ENCODE measurements at places on chromosomes 6 and 20.

- DNase-seq = no peak
Observed at GRCh38 chr20:38143646-38144554, 21.2 kb downstream of the TGM2 start.

DNA sequence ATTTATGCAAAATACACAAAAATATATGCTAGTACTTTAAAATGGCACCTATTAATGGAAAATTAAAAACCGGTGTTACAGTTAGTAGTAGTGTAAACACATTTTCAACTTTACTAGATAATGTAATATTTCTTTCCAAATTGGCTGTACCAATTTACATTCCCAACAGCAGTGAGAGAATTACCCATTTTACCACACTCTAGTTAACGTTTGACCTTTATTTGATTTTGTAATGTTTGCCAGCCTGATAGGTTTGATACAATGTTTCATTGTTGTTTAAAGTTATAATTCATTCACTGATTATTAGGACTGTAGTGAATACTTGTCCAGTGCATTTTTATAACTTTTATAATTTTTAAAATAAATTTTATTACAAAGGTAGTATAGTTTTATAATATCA lies 182.1 kb downstream of the EYA4 start:
- no peak for DNase-seq

DNA sequence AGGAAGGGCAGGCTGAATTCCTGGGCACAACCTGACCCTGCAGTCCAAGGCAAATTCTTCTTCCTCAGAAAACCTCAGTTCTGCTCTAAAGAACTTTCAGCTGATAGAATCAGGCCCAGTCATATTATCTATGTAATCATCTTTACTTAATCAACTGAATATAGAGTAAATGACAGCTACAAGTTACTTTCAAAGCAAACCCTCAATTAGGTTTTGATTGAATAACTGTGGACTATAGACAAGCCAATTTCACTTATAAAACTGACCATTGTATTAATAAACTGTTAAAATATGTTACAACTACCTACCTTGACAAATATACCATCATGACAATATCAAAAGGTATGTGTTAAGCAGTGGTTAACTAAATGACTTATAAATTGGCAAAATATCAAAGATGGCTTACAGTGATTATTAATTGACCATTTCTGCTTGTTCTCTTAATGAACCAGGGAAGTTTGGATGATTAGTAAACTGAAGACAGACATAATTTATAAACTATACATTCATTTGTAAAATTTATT lies 46.1 kb upstream of the ADGRF5 start:
- DNase-seq = no peak

- DNase-seq = no peak
Observed at GRCh38 chr6:85390105-85390728, 59.7 kb upstream of the NT5E start.

GRCh38 chr6:49430187-49430586 lies 32.9 kb downstream of the MMUT start:
- DNase-seq = no peak

- DNase-seq = no peak
Observed at GRCh38 chr20:45896641-45897161, 5.6 kb downstream of the CTSA start.

GRCh38 chr6:80832337-80832736 lies 725.9 kb downstream of the BCKDHB start:
- no peak for DNase-seq

- peak; percentile 63 for DNase-seq
Observed at GRCh38 chr6:53410508-53411258, 61.9 kb upstream of the ELOVL5 start.

GRCh38 chr6:109322825-109323224 lies 59.4 kb downstream of the CD164 start:
- DNase-seq = no peak

DNA sequence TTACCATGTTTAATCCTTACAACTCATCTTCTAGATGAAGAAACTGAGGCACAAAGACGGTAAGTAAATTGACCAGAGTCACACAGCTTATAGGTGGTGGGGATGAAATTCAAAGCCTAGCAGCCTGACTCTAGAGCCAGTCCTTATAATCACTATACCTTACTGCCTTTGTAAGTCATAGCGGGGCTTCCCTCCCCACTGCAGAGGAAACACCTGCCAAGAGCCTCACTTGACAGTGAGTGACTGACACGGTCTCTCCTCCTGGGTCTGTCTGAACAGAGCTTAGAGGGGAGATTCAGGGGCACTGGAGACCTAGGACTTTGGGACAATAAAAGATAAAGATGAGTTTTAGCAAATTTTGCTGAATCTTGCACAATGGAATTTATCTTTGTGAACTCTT lies 12.8 kb downstream of the SUN5 start:
- no peak for DNase-seq

GRCh38 chr20:17664025-17664633 lies 17.9 kb downstream of the RRBP1 start:
- DNase-seq = no peak

GRCh38 chr20:38485041-38485440 lies 12.4 kb downstream of the RALGAPB start:
- DNase-seq = no peak

GRCh38 chr6:147486683-147487082 lies 21.8 kb upstream of the SAMD5 start:
- DNase-seq = no peak

DNA sequence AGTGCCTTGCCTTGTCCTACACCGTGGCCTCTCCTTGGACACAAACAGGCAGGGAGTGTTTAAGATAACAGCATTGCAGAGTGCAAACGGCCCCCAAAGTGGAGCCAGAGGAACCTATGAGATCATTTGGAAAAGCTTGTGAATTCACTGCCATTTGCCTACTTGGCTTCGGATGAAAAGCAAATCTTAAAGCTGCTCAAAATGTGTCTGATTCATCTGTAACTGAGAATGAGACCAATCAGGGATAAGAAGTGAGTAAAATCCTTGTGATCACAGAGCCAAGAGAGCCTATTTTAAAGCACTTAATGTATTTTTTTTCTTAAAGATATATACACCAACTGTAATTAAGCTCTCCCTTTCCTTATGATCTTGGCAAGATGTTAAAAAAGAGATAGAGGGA lies 65.7 kb upstream of the BACH2 start:
- DNase-seq = no peak

- no peak for DNase-seq
Observed at GRCh38 chr20:20495729-20496503, 128.0 kb downstream of the INSM1 start.

- no peak for DNase-seq
Observed at GRCh38 chr6:44781912-44782597, 394.5 kb downstream of the CDC5L start.

GRCh38 chr6:126040826-126041225 lies 54.5 kb downstream of the TRMT11 start:
- no peak for DNase-seq

- DNase-seq = peak; percentile 37
Observed at GRCh38 chr6:169803271-169803811, 51.9 kb downstream of the ERMARD start.

- DNase-seq = no peak
Observed at GRCh38 chr6:89559487-89559886, 79.1 kb downstream of the LYRM2 start.

GRCh38 chr6:57104336-57104735 lies 14.3 kb downstream of the ZNF451 start:
- no peak for DNase-seq

GRCh38 chr20:15622368-15622767 lies 950.9 kb downstream of the KIF16B start:
- DNase-seq = no peak

DNA sequence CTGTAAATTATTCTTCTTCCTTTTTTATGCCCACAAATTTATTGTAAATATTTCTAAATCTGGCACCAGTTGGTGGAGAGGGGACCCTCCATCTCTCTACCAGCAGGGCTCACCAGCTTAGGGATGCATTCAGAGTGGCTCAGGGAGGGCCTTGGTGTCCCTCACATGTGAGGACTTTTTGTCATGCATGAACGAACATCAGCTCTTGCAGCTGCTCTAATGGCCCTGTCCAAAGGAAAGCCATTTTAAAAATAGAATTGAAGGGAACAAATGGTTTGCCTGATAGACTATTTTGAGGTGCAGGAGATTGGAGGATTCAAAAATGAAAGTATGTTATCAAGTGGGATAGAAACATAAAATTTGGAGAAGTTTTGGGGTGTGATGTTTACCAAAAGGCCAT lies 37.5 kb upstream of the KLHL31 start:
- no peak for DNase-seq

GRCh38 chr6:3176562-3177355 lies 19.4 kb upstream of the TUBB2A start:
- DNase-seq = peak; percentile 23

- no peak for DNase-seq
Observed at GRCh38 chr6:73696966-73697655, 1.1 kb downstream of the CD109 start.

GRCh38 chr6:25793970-25794369 lies 37.9 kb downstream of the SLC17A1 start:
- no peak for DNase-seq

- DNase-seq = no peak
Observed at GRCh38 chr6:132219901-132220300, 181.4 kb downstream of the MOXD1 start.

- no peak for DNase-seq
Observed at GRCh38 chr20:17841751-17842215, 126.8 kb downstream of the SNX5 start.

GRCh38 chr6:5361396-5361795 lies 100.1 kb downstream of the FARS2 start:
- DNase-seq = no peak

DNA sequence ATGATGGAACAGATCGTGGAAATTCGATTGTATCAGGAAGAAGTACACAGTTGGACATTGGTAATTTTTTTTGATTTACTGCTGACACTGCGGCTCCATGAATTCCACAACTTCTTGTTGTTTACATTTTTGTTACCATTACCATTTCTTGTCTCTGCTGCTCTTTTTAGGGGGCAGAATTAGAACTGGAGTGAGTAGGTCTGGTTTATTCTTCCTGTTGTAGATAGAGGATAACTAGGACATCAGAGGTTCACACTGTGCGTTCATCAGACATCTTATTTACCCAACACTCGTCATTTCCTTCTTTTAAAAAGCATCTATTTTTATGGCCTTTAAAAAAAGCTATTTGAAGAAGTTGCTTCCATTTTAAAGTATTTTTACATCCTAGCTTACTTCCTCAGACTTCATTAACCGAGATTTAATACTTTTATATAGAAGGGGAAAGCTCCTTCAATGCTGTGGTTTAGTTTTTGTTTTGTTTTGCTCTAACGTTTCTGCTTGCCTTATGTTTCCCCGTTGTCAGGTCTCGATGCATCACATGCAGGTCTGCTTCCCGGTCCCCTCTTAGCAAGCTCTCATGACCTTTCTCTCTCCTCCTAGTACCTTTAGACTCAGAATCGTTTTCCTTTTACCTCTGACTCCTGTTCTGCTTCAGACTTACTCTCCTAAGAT lies 139.1 kb downstream of the ARID1B start:
- no peak for DNase-seq

DNA sequence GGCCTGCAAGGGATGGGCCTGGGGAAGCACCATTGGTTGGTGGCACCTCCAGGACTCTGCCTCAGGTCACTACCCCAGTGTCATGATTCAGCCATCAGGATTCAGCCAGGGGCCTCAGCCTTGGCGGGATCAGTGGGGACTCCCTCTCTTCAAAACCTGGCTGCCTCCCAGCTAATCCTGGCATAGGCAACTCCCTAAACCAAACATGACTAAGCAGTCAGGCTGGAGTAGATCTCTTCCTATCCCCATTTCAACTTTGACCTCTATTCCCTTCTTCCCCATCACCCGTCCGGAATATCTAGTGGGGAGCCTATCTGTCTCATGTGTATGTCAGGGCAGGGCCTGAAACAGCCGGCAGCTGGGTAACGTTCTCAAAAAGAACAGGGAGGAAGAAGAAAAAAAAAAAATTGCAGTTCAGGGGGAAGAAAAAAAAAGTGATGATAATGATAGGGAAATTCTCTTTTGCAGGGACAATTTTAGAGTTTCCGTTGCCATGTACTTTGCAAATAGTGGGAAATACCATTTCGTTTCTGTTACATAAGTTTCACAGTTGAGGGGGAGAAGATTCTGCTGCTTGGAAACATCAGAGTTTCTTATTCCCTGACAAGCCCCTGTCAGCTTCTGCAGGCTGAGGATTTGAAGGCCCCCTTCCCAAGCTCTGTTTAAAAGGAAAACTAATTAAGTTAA lies 4.1 kb upstream of the PREX1 start:
- no peak for DNase-seq

DNA sequence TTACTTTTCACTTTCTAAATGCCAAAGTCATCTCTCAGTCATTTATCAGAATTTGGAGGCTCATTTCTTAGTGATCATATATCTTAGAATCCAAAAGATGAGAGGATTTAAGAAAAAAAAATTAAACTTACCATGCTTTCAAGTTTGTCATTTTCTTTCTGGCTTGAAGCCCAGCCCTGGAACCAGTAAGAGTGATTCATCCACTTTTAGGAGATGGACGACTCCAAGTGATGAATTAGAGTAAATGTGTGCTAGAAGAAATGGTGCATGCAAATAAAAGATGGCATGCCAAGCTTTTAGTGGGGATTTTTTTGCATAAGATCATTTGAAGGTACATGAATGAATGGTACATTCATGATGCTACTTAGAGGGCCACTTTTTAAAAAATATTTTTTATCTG lies 20.1 kb downstream of the PLCB1 start:
- DNase-seq = no peak

GRCh38 chr20:35985806-35986205 lies 17.4 kb downstream of the CNBD2 start:
- DNase-seq = no peak

DNA sequence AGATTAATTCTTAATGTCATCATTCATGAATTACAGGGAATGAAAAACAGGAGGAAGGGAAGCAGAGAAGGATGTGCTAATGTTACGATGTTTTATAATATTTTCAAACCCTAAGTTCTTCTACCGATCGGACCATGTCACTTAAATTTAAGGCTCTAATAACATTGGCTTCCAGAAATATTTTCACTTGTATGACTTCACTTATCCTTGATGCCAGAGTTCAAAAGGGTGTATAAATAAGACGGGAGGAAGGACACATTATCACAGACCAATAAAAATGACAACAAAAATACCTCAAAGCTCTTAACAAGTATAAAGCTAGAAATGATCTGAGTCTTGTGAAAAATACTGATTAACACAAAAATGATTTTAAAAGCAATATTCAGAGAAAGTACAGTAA lies 370.4 kb upstream of the CITED2 start:
- no peak for DNase-seq

GRCh38 chr6:109291902-109292301 lies 90.4 kb downstream of the CD164 start:
- no peak for DNase-seq

- no peak for DNase-seq
Observed at GRCh38 chr6:56802584-56802983, 152.3 kb upstream of the BEND6 start.

DNA sequence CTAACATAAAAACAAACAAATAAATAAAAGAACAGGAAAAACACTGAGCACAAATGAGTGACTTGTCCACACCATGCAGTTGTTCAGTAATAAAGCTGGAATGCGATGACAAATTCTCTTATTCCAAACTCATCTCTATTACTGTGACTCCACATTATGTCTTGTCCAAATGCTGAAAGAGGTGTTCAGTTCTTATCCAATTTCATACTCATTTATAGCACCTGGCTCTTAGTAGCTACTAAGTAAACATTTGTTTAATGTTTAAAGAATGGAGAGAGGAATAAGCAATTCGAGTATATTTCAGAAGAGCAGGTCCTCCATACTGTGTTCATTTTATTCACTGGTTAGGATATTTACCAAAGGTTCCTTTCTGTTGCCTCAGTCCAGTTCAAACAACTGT lies 439.0 kb upstream of the JAG1 start:
- no peak for DNase-seq

- no peak for DNase-seq
Observed at GRCh38 chr20:10790013-10790412, 116.2 kb upstream of the JAG1 start.

- peak; percentile 85 for DNase-seq
Observed at GRCh38 chr6:36094753-36095496, 35.4 kb upstream of the MAPK13 start.

Measured in activated CD4-positive, alpha-beta T cell treated with anti-CD3 and anti-CD28 coated beads, Interleukin-2, amount 10 ng/mL, durations not matched to agents 7 days and 5 days (primary cell).